NCI-H1417 treated with DMSO at 0.1 percent for 48 hours (cell line): ENCODE measurements at places on chromosomes 7 and 10.

- DNase-seq: no peak
Measured at GRCh38 chr7:125661677-125662076, 732.1 kb upstream of the POT1 start.

- DNase-seq: no peak
Measured at GRCh38 chr10:5692461-5693358, 8.1 kb downstream of the TASOR2 start.

- no peak for DNase-seq
Measured at GRCh38 chr7:50217821-50218281, 86.7 kb upstream of the IKZF1 start.

- no peak for DNase-seq
Measured at GRCh38 chr10:75736889-75737579, 305.6 kb downstream of the LRMDA start.
